H1 (cell line): ENCODE measurements at places on chromosomes 5 and 9.

GRCh38 chr5:109681763-109682162 is 8.0 kb upstream of the MAN2A1 start:
- DNase-seq = no peak

- DNase-seq = no peak
Observed at GRCh38 chr5:126969548-126969947, 60.8 kb downstream of the MARCHF3 start.

DNA sequence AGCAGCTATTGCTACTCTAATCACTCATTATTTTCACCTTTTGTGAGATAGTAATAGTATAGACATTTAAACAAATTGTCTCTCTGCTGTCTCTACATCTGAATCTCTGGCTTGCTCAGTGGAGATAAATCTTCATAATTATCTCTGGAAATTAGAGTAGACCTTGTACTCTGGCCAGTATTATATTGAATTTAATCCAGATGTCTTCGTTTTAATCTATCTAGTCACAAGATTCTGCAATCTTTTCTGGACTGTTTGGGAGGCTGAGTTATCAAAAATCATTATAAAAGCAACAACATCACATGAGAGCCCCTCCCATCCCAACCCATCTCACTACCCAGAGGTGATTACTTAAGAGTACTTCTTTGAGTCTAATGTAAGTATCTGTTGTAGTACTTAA is 19.0 kb downstream of the ARHGAP26 start:
- DNase-seq = no peak

DNA sequence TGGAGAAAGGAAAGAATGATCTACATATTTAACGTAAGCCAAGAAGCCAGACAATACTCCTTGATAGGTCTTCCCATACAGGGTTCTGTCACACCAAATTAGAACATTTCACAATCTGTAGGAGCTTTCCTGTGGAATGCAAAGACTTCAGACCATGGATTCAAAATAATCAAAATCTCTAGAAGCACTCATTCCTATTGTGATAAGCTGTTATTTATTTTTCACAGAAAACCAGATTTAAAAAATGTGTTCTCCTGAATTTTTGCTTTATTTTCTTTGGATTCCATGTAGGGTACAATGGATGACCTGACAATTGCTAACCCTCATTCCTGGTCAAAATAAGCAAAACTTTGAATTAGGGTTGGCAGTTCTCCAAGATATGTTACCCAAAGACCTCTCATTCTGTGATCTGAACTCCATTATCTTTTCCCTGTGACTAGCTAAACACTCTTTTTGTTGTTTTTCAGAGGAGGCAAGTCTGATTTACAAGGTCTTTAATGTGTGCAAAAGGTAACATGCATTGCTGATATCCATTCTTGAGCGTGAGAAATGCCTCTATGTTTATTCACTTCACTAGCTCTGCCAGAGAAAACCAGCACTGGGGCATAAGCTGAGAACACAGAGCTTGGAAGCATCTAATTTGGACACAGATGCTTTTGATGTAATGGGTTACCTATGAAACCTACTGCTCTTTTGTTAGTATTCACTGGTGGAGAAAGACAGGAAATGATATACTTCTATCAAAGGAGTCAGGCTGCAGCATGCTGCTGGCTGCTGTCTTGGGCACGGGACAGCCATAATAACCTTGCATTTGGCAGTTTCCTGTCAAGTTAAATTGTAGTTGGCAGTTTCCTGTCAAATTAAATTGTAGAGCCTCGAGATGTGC is 31.4 kb downstream of the ACTBL2 start:
- DNase-seq = no peak

- no peak for DNase-seq
Observed at GRCh38 chr5:175681968-175682340, 24.1 kb downstream of the HRH2 start.

DNA sequence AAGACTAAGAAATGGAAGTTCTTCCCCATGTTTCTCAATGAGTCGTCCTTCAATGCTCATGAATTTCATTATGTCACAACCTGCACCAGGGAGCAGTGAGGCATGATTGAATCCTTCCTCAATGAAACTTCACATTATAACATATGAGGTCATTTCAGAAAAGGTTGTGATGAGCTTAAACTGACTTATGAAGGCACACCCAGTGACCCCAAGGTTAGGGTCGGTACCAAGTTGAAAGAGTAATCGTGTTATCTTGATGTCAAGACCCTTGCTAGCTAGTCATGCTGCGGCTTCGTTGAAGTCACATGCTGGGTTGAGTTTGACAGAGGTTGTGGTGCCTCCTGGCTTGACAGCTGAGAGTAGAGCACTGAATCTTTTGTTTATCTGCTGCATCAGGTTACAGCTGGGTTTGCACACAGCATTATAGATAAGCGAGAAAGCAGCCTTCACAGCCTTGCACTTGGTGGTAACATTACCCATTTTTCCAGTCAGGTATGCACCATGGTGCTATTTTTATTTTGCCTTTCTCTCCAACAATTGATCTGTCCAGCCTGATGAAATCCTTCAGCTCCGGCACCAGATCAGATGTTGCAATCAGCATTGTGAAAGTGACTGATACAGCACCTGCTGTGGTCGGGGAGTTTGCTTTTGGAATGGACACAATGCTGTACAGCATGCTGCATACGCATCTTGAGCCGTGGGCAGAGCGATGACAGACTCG is 133.2 kb downstream of the ERCC6L2 start:
- no peak for DNase-seq

DNA sequence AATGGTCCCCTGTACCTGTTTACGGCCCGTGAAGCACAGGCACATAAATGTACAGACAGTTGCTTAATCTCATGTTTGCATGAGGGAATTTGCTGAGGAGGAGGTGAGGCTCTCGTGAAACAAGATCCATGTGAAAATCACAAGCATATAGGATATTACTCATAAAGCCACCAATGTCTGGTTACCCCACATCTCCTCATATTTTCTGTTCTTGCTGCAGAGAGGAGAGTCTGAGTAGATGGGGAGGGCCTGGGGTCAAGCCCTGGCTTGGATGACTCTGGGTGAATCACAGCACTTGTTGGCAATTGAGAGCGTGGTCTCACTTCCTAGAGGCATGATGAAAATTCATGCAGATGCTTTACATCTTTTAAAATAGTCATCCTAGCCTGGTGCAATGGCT is 975 bp downstream of the AGXT2 start:
- DNase-seq = no peak

GRCh38 chr5:84239494-84239893 is 145.2 kb downstream of the EDIL3 start:
- no peak for DNase-seq
